ENCODE measurements at places on chromosomes 12 and 14.

- no peak for DNase-seq
Measured at GRCh38 chr14:88170333-88170732, 152.7 kb downstream of the KCNK10 start.

- DNase-seq, result no peak
Measured at GRCh38 chr14:68664225-68664681, 128.6 kb downstream of the ZFP36L1 start.

- DNase-seq, result no peak
Measured at GRCh38 chr12:92537290-92537960, 165.4 kb upstream of the PLEKHG7 start.

GRCh38 chr14:99790201-99790977 is 2.8 kb upstream of the EML1 start:
- no peak for DNase-seq

DNA sequence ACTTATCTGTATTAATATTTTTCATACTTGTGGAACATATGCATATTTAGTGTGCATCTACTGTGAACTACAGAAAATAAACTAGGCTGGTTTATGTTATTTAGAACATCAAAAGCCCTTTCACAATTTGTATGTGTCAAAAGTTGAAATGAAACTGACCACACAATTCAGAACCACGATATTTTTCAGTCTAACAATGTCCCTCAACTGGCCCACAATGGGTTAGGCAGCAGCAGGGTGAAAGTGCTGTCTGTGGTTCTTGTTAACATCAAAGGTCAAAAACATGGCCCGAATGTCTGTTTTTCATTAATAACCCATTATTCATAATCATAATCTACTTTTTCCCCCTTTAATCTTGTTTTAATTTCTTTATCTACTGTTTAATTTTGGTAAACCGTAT is 559.9 kb upstream of the ATP2B1 start:
- DNase-seq, result no peak

DNA sequence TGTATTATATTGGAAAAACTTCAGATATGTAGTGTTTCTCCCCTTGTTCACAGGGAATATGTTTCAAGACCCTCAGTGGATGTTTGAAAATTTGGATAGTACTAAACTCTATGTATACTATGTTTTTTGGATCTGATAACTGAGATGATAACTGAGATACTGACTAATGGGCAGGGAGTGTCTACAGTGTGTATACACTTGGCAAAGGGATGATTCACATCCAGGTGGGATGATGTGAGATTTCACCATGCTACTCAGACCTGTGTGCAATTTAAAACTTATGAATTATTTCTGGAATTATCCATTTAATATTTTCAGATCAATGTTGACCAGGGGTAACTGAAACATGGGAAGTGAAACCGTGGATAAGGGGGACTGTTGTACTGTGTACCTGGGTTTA is 13.8 kb downstream of the RAD51B start:
- DNase-seq, result no peak

GRCh38 chr12:123532019-123532418 is 1.5 kb downstream of the RILPL1 start:
- no peak for DNase-seq

GRCh38 chr14:81311141-81311540 is 89.0 kb downstream of the STON2 start:
- DNase-seq, result no peak

DNA sequence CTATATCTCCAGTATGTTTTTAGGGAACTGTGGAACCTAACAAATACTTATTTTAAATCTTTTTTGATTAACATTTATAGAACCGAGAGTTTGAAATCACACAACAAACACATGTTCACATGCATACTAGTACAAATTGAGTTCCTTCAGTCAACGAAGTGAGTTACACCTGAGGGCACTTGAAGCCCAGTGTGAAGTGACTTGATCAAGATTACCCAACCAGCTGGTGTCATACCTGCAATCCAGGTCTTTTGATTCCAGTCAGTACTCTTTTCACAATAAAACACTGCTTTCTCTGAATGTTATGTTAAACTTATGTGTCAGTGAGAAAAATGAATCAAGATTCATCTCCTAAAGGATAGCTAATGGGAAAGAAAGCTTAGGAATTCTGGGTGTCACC is 35.2 kb downstream of the VRK1 start:
- DNase-seq, result no peak

DNA sequence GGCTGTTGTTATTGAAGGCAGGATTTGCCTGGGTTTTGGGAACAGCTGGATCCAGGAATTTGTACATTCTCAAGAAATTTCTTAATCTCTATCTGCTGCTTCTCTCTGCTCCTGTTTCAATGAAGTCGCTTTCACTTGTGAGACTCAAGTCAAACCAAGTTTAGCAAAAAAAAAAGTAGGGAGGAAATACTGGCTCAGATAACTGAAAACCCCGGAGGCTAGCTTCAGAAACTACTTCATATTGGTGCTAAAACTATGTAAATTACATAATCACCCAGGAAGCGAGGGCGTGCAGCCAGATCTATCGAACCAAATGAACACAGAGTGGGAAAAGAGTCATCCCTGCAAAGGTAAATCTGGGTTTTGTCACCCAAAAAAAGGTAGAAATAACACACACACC is 68.3 kb upstream of the FICD start:
- no peak for DNase-seq

DNA sequence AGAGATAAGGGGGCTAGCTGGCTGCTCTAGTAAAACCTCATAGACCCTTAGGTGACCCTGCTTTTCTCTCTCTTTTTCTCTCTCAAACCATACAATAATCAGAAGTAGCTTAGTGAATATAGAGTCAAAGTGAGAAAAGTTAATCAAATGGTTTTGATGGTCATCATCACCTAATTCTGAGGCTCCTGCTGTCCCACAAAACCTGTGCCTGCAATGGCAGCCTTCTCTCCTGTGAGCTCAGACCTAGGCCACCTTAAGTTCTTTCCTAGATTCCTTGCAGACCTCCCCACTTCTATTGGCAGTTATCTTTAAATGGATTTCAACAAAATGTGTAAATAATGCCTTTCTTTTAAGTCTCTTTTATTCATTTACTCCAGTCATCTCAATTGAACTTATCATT is 1.5 kb upstream of the RPAP3 start:
- DNase-seq, result no peak

DNA sequence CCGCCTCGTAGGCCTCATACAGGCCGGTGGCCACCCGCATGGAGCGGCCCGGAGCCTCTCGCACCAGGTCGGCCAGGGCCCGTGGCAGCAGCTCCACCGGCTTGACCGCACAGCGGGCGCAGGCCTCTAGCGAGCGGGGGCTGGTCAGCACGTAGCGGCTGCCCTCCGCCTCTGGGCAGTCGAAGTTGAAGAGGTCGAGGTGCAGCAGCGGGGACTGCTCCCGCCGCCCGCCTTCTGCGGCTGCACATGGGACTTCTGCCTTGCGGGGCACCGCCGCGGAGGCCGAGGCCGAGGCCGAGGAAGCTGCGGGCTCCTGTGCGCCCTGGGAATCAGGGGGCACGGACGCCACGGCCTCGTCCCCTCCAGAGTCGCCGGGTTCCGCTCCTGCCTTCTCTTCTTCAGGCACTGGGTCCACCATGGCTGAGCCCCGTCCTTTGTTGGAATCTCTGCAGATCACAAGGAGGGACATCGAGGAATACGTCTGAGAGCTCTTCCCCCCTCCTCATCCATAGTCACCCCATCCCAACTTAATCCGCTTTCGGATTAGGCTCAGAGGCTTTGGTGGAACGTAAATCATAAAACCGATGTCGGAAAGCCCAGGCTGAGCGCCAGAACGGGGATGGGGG is 1.4 kb downstream of the CCDC177 start:
- no peak for DNase-seq

DNA sequence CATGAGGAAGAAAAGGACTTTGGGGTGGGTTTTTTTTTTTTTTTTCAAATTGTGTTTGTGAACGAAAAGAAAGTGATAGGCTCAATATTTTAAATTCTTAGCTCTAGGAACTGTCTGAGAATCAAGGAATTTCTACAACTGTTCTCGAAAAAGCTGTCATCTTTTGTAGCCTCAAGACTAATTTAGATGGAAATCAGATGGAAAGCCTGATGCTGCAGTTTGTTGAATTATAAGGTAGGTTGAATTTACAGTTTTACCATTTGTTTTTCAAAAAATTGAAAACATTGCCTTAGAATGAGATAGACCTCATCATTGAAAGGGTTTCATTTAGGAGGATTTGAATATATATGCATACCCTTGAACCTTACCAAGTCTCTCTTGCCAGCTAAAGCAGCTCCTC is 109.3 kb upstream of the TRHDE start:
- no peak for DNase-seq

GRCh38 chr14:72129291-72129690 is 197.1 kb downstream of the RGS6 start:
- no peak for DNase-seq

DNA sequence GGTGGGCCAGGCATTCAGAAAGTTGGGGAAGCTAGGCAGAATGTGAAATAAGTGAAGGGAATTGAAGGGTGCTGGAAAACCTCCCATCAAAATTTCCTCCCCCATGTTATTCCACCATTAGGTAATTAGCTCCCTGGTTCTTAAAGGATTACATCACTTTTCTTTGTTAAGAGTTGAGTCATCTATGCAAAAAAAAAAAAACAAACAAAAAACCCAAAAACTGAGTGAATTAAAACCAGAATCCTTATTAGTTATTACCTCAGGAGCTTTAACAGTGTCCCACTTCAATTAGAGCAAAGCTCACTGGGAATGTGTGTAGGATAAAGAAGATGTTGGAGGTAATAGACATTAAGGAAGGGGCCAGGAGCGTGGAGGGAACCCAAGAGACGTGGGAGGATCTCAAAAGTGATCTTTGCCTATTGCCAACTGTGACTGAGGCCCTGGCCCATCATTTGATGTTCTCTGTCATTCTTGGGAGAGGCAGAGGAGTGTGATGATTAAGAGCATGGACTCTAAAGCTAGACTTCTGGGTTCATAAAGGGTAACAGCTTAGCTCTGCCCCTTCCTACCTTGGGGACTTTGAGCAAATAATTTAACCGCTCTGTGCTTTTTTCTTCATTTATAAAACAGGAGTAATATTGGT is 364.7 kb downstream of the APAF1 start:
- DNase-seq, result no peak

- no peak for DNase-seq
Measured at GRCh38 chr12:90172524-90172923, 463.9 kb upstream of the ATP2B1 start.

GRCh38 chr12:103560604-103561101 is 26.4 kb upstream of the STAB2 start:
- DNase-seq, result no peak
